ENCODE measurements at places on chromosomes 12 and 14.

DNA sequence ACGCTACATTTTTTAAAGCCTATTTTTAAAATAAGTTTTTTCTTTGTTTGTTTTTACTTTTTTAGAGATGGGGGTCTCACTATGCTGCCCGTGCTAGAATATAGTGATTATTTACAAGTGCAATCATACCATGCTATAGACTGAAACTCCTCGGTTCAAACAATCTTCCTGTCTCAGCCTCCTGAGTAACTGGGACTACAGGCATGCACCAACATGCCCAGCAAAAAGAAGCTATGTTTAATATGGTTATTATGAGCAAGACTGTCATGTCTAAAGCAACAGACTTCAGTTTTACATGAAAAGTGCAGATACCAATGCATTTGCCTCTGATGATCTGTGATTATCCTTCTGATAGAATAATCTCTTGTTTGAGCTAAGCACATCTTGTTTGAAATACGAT is 45.6 kb upstream of the SGPP1 start:
- no peak for DNase-seq

DNA sequence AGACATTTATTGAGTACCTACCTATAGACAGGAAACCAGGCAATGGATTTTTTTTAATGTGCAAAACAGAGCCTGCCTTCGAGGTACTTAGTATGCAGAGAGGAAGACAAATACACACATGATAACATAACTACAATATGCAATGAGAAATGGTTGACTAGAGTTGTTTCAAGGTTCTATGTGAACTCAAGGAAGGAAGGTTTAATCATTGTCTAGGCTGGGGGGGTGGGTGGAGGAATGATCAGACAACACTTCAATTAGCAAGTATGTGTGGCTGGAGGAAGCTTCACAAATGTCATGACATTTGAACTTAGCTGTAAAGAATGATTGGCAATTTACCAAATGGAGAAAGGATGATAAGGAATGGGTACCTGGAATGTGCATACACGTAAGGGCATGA is 985.3 kb downstream of the FLRT2 start:
- DNase-seq = no peak

DNA sequence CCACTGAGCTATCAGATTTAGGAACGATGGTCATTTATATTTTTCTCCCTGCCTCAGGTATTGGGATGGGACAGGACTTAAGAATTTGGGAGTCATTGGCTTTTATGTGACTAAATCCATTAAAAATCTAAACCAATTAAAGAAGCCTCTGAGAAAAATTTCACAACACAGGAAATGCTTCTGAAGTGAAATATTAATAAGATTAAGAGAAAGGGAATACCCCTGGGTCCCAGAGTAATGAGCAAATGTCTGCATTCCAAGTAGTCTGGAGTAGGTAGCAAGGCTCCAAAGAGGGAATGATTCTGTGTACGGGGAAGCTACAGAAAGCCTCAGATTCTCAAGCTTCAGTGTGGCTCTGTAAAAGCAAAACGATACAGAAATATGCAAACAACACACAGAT is 707 bp upstream of the MED6 start:
- DNase-seq = no peak

- no peak for DNase-seq
Measured at GRCh38 chr12:105567061-105567460, 236.6 kb downstream of the C12orf75 start.

- no peak for DNase-seq
Measured at GRCh38 chr12:1793426-1794210, 26.7 kb upstream of the LRTM2 start.

DNA sequence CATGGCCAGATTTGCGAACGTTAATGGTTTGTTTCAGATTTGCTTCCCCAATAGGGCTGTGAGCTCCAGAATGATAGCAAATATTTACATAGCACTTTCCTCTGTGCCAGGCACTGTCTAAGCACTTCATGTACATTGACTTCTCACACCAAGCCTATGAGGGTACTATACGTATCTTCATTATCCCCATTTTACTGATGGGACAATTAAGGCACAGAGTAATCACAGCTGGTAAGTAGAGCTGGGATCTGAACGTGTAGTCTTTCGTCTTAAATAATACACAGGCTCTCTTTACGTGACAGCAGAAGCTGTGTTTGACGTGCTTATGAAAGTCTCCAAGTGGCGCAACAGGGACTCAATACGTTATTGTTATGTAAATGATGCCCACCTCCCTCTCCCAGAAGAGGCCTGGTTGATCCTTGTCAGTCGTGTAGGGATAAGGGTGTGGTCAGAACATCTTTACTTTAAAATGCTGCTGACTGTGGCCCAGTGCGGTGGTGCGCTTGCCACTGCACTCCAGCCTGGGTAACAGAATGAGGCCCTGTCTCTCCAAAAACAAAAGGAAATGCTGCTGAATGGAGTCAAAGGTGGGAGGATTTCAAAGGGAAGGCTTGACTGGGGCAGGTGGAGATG is 66.3 kb upstream of the TCL1B start:
- no peak for DNase-seq

GRCh38 chr12:70955415-70955814 is 34.9 kb upstream of the PTPRR start:
- DNase-seq = no peak

DNA sequence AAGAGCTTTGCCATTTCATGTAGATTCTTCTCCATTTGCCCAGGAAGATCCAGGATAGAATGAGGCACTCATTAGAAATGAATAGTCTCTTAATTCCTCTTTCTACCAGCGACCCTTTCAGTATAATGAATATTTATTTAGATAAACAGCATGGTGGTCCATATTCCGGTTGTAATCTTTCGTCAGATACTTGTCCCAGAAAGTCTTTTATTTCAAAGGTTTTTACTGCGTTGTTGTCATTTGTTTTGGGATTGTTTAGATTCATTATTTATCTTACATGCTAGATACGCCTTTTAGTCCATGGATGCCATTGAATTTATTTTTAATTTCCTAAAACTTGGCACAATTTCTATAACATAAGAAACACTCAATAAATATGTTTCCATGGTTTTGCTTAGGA is 139.7 kb upstream of the FLRT2 start:
- no peak for DNase-seq

- DNase-seq = peak; percentile 70
Measured at GRCh38 chr12:119544765-119545625, 48.6 kb upstream of the TMEM233 start.

- DNase-seq = no peak
Measured at GRCh38 chr12:65490250-65490649, 211.8 kb downstream of the MSRB3 start.

DNA sequence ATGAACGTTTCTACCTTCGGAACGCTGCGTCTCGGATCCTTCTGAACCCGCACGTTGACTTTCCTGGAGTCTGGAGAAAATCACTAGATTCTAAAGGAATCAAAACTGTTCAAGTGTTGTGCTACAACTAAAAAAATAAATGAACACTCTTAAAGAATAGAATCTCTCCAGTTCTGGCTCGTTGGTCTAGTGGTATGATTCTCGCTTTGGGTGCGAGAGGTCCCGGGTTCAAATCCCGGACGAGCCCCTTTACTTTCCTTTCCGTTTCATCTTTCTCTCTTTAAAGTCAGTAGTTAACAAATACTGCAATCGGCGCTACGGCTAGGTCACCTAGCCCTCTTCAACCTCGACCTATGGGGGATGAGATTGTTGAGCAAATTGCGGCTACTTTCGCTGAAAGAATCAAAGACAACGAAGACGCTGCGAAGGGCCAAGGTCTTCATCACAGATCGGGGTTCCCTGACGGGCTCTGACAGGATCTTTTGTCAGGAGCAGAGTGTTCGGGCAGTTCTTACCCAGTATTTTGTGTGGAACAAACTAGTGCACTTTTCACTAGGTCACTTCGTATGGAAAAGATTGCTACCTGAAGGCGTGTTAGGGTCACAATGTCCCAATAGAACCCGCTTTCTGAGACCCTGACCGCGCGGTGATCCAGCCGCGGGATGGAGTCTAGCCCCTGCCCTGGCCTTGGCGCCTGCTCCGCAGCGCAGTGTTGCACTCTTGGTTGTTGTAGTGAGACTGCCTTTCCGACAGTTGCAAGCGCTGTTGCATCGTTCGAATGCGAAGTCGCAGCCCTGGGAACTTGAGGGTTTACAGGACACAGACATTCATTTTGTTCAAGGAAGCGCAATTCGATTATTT is 8.4 kb downstream of the OR6S1 start:
- peak; percentile 57 for DNase-seq

DNA sequence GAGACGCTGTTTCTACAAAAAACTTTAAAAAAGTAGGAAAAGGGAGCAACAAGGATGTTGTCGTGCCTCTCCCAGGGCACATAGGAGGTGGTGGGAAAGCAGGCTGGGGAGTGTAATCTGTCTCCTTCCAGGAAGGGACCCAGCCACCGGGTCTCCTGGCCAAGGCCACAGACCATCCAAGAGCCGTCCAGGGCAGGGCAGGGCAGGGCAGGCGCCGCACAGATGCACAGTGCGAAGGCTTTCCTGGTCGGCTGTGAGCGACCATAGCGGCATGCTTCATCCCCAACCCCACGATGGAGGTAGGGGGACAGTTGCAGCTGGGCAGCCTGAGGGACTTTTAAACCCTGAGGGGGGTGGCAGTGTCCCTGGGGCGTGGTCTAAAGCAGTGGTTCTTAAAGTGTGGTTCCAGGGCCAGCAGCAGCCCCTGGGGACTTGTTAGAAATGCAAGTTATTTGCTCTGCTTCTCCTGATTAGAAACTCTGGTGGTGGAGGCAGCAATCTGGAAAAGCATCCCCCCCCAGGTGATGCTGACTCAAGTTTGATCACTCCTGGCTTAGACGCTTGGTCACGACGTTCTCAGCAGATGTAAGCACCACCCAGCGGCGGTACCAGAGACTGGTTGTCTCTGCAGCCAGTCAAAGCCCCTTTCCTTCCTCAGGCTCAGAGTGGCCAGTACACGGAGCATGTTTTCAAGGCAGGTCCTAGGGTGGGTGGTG is 197.4 kb upstream of the PRMT8 start:
- DNase-seq = no peak

DNA sequence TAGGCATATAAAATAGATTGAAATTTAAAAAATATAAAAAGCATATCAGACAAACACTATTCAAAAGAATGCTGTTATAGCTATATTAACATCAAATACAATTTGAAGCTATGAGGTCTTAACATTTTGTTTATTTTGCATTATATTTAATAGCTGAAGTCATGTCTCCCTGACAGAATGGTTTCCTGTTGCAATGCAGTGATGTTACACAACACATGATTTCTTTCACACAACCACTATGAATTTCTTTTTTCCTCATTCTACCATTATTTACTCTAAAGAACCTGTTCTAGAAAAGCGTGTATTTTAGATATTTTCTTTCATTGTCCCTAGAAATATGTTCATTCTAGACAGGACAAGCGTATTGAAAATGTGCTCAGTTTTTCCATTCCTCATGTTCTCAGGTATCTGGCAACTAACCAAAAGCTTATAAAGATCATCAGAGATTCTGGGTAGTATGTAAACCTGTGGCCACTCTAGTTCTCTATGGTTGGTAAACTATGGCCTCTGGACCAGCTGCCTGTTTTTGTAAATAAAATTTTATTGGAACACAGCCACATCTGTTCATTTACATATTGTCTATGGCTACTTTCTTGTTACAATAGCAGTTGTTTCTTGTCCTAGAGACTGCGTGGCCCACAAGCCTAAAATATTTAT is 183.8 kb downstream of the FOXA1 start:
- DNase-seq = no peak

DNA sequence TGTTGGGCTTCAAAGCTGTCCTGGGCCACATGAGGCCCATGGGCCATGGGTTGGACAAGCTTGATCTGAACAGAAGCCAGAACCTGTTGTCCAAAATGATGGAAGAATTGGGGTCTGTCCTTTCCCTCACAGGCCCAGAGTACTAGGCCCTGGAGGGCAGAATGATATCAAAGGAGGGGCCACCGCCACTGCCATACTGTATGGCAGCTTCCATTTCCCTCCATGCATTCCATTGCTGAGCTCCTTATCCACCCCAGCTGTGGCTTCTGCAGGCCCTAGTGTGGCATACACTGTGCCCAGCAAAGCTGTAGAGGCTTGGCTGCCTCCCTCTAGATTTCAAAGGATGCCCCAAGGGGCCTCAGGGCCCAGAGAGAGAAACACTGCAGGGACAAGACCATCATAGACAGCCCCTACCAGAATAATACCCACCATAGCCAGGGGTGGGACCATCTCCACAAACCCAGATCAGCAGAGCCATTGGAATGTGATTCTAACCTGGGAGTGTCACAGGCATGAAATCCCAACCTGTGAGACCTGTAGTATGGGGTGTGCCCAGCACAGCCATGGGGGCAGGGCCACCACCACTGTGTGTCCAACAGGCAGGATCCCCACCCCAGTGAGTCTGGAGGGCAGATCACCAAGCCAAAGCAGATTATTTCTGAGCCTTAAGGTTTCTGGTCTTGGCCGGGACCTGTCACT is 61.4 kb upstream of the BEGAIN start:
- no peak for DNase-seq

- DNase-seq = no peak
Measured at GRCh38 chr12:54950071-54950727, 34.4 kb downstream of the TESPA1 start.

- no peak for DNase-seq
Measured at GRCh38 chr14:61638595-61639387, 56.5 kb upstream of the HIF1A start.

DNA sequence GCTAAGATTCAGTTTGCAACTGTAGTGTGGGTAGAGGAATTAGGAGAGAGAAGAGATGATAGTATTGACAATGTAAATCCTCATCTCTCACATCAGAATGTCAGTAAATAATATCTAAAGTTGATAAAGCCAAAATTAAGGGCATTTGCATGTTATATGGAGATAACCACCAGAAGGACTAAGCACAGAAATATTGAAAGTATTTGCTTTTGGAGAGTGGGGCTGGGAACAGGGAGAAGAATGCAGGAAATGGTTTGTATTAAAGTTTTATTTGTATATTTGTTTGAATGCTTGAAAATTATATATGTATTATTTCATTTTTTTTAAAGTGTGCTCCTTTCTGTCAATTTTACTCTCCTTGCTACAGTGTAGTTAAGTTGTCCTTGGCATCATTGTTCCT is 491.4 kb downstream of the APAF1 start:
- DNase-seq = no peak

- no peak for DNase-seq
Measured at GRCh38 chr12:96419576-96420276, 19.5 kb upstream of the CDK17 start.

- peak; percentile 81 for DNase-seq
Measured at GRCh38 chr12:7017870-7018349, 366 bp downstream of the LPCAT3 start.

DNA sequence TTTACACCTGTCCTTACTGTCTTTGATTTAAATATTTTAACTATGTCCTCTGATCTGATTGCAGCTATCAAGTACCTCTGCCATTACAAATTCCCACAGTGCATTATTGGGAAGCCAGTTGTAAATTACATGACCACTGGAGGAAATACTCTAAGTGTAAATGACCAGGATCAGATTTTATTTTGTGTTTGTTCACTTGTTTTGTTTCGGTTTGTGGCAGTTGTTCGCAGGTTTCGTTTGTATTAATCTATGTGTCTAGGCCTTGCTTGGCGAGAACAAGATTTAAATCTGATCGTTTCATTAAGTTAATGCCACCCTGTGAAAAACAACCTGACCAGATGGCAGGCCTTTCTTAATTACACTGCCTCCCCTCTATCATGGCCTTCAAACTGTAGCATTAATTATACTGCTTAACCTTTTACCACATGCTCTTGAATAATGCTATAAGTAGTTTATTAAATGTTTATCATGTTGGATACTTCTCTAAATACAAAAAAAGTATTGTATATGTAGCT is 990.1 kb downstream of the TMTC2 start:
- DNase-seq = no peak

All from glutamatergic neuron (in vitro differentiated cells).